ENCODE measurements at places on chromosomes 2 and 18.

- no peak for DNase-seq
Observed at GRCh38 chr2:190979906-190980629, 33.9 kb downstream of the STAT1 start.

- DNase-seq = no peak
Observed at GRCh38 chr2:873651-874580, 76.7 kb upstream of the SNTG2 start.

GRCh38 chr2:175698061-175698460 is 304.0 kb downstream of the LNPK start:
- DNase-seq = no peak

GRCh38 chr2:72917138-72917876 is at the start of gene EMX1:
Gene EMX1 (plus strand): TSS chr2:72917519. CDS start chr2:72917853, 334 bp downstream.
- DNase-seq = peak; percentile 87

GRCh38 chr2:40213071-40213470 is 238.8 kb downstream of the SLC8A1 start:
- DNase-seq = no peak

DNA sequence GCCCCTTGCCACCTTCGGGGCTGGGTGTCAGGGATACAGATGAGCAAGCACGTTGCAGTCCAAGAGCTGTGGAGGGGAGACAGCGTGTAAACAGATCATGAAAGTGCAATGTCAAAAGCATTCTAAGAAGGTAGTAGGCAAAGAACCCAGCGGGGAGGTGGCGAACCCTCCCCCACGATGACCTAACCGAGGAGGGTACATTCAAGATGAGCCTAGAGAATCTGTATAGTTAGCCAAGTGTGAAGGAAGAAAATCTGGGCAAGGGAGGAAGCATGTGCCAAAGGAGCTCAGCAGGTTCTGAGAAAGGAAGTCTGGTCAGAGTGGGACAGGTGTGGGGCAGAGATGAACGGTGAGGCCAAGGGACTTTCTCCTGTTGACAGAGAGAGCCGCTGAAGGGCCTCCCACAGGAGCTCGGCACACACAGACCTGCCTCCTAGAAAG is 106.9 kb downstream of the SP3 start:
- peak; percentile 5 for DNase-seq

DNA sequence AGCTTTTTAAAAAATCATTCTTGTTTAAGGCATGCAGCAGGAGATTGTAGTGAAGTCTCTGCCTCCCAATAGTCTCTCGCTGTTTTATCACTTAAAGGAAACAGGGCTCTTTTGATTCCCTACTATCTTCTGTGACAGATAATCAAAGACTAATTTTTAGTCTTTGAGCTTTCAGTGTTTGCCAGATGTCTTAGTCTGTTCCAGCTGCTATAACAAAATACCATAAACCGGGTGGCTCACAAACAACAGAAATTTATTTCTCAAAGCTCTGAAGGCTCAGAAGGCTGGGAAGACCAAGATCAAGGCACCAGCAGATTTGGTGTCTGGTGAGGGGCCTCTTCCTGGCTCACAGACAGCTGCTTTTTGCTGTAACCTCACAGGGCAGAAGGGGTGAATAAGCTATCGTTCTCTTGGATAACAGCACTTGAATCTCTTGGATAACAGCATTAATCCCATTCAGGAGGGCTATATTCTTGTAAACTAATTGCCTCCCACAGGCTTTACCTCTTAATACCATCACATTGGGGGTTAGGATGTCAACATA is 37.8 kb upstream of the STAT4 start:
- no peak for DNase-seq

GRCh38 chr2:69694894-69695849 is 46.8 kb upstream of the ANXA4 start:
- no peak for DNase-seq

GRCh38 chr18:56799756-56800155 is 148.6 kb downstream of the WDR7 start:
- DNase-seq = no peak

- no peak for DNase-seq
Observed at GRCh38 chr2:23616630-23617029, 231.7 kb downstream of the KLHL29 start.

DNA sequence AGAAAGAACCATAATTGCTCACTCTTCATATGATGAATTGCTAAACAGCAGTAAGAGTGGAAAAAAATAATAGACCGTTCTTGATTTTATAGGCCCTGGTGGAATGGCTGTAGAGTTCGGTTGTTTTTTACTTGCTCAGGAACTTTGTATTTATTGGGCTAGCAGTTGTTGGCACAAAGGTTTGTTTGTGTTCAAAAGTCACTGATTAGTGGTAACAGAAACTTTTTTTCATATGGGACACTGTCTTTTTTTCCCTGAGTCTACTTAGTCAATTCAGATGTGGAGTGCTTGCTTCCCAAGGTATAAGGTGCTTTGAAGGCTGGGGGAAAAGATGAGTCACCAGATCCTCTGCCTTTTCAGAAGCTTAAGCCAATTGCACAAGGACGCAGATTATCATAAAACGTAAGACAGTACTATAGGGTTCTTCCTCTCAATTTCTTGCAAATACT is 25.8 kb downstream of the PHLPP1 start:
- DNase-seq = no peak

- DNase-seq = no peak
Observed at GRCh38 chr18:6737833-6738232, 8.3 kb downstream of the ARHGAP28 start.

DNA sequence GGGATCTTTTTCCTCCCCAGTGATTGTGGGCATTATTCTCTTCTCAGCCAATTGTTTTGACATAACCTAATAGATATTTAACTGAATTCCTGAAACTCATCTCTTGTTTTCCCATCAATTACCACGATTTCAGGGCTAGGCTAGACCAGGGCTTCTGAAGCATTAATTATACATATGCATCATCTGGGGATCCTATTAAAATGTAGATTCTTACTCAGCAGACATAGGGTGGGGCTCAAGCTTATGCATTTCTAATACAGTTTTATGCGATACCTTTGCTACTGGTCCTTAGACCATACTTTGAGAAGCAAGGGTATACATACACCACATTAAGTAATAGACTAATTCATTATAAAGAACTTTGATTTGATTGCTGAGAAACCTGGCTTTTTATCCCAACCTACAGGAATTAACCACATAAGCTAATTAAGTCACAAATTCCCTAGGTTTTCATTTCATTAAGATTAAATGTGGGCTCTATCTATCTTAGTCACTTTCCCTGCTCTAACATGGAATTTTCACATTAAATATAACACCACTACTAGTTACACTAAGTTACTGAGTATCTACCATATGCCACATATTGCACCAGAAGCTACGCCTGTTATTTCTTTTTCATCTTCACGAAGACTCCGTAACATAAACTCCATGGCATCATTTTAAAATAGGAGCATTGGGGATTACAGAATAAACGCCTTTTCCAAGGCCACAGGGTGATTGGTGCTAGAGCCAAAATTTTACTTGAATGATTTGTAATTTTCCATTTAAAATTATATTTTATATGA is 417.5 kb downstream of the DPP10 start:
- DNase-seq = no peak

GRCh38 chr18:26298107-26298506 is 71.9 kb downstream of the TAF4B start:
- no peak for DNase-seq

GRCh38 chr2:54642677-54643430 is 80.6 kb upstream of the EML6 start:
- DNase-seq = no peak

DNA sequence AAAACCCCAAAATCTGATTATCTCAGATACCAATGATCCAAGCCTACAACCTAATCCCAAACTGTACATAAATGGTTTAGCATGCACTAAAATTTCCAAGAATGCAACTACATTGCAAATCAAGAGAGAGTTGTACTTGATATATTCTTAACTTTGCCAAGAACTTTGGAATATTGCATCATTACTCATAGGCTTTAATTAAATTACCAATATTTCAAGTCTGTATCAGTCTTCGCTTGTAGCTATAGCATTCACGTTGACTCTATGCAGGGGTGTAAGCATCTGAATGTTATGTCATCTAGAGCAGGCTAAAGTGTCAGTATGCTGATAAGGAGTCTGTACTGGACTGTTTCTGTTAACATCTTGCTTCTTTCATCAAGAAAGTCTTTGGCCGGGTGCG is 56.3 kb downstream of the FOXI3 start:
- no peak for DNase-seq

- no peak for DNase-seq
Observed at GRCh38 chr2:191109888-191110287, 40.9 kb downstream of the STAT4 start.

DNA sequence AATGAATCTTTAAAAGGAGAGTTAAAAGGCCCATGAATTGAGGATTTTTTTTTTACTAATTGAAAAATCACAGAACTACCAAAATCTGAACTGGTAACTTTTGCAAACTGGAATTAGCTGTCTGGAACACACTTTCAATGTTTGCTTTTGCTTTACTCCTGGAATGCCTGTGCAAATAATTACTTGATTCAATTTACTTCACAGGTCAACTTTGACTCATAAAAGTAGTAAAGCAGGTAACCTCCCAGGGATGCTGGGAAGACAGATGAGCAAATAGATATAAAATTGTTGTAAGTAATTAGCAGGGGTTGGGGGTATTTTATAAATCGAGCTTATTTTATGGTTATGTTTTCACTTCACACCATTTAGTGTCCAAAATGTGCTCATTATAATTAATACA is 398.3 kb upstream of the HNRNPA3 start:
- DNase-seq = no peak

DNA sequence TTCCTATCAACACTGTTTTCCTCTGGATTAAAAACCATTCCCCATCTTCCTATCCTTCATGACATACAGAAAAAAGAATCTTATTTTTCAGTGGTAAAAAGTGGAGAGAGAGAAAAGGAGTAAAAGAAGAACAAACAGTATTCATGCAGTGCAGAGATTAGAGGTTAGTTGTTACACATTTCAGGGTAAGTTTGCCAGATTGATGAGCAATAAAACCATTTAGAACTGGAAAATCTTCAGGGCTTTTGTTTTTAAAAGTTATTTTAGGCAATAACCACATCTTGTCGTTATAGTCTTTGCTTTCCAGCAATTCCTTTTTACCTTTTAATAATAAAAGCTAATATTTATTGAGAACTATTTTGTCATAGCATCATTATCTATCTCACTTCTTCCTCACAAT is 104.5 kb downstream of the GPD2 start:
- DNase-seq = no peak

DNA sequence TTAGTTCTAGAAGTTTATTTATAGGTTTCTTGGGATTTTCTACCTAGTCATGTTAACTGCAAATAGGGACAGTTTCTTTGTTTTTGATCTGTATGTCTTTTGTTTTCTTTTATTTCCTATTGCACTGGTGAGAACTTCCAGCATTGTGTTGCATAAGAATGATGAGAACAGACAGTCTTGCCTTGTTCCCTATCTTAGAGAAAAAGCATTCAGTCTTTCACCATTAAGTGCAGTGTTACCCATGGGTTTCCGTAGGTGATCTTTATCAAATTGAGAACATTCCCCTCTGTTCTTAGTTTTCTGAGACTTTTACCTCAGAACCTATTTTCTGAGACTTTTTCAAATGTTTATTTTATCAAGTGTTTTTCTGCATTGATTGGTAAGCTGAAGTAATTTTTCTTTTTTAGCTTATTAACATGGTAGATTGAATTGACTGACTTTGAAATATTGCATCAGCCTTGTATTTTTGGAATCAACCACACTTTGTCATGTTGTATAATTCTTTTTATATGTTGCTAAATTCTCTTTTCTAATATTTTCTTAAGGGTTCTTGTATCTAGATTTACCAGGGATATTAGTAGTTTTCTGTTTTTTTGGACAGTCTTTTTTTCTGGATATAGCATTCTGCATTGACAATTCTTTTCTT is 17.2 kb downstream of the MFSD6 start:
- DNase-seq = no peak

GRCh38 chr2:28336264-28336980 is 56.2 kb upstream of the FOSL2 start:
- DNase-seq = no peak

DNA sequence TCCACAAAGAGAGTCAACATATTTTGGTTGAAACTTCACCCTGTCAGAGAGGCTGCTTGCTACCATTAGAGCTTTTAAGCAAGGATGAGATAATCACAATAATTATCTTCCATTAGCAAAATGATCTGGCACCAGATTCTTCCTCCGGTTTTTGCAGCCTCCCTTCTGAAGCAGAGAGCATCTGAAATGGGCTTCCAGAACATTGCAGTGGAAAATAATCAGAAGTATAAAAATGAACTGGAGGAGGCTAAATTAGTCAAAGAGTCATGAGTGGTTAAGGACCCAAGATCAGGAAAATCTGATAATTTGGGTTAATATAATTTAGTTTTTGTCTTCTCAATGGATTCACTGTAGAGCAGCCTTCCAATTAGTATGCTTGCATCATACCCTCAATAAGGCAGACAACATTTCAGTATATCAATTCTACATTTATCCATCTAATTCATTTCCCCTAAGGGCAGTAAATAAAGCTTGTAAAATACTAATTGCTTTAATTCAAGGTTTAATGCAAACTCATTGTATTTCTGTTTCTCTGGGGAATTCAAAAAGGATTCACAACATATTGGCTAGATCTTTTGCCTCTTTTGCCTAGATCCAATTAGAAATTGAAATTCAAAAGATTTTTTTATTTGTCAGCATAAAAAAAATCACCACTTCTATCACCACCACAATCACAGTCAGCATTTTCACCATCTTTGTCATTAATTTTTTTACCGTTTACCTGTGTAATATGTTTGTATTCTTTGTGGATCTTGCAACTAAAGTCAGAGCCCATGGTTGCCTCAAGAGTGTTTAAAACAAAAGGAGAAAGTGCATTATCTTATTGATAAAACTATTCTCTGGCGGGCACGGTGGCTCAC is 537.2 kb upstream of the DCC start:
- no peak for DNase-seq

- no peak for DNase-seq
Observed at GRCh38 chr2:216696751-216697560, 1.6 kb upstream of the IGFBP5 start.

DNA sequence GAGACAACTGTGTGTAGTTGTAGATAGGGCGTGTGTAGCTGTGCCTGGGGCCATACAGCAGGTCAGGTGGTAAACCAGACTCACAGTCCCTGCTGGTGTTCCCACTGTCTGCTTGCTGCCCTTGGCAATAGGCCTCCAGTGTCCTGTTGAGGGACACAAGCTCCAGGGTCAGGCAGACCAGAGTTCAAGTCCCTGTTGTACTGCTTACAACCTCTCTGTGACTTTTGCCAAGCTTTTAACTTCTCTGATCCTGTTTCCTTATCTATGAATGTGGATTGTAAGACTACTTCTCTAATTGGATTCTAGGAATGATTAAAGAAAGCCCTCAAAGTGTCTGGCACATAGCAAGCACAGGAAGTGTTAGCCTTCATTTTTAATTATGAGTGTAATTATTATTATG is 68.6 kb downstream of the MERTK start:
- DNase-seq = no peak

- no peak for DNase-seq
Observed at GRCh38 chr2:181741756-181742155, 61.4 kb upstream of the NEUROD1 start.

Measured in GM19239 (cell line).